Stimulated activated CD4-positive, alpha-beta T cell treated with anti-CD3 and anti-CD28 coated beads, Interleukin-12 subunit alpha, Interleukin-12 subunit beta, amount 100 ng/mL, for 48 hours (primary cell): ENCODE measurements at places on chromosomes 16 and 17.

- no peak for DNase-seq
Observed at GRCh38 chr17:35932586-35932985, 2.0 kb upstream of the RDM1 start.

GRCh38 chr17:34171245-34171818, 83.8 kb upstream of the CCL2 start:
- DNase-seq: peak; percentile 70

DNA sequence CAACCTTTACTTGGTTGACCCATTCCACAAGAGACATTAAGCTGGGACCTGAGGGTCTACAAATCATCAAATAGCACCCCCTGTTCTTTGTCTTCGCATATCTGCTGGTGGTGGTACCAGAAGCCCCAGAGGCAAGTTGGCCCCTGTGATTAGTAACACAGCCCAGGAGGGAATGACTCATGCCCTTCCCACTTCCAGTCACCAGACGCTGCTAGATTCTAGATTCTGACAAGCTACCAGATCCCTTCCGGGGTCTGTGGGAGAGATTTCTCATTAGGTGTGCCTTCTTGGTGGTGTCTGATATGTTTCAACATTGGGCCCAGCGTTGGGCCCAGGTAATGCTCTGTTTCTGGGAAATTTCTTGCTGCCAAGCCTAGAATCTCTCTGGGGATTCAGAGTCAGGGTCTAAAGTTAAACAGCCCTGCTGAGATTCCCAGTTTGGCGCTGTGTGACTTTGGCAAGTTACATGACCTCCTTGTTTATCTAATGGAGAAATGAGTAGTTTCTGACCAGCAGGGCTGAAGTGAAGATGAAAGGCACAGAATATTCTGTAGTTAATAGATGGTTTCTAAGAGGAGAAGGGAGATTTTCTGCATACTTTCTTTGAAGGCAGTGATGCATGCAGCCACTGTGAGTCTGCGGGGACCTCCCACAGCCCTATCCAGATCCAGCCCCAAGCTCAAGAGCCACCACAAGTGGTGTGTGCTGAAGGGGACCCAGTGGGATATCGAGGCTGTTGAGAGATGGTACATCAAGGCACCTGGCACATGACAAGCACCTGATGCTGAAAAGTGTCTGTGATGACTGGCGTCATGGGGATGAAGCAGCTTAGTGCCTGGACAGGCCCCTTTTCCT, 3.9 kb downstream of the TRPV2 start:
- peak; percentile 60 for DNase-seq

DNA sequence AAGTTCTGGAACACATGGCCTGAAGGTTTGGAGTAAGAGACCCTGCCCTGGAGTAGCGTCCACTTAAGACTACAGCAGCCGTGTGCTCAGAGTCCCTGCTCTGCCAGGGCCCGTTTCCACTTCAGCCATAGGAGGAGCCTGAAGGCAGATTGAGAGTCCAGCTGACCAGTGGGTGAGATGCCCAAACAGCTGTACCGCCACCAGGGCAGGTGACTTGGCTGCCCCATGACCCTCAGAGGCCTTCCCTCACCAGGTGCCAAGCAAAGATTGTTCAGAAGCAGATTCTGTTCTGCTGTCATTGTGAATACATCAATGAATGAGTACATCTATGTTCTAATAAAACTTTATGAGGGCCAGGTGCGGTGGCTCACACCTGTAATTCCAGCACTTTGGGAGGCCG, 178.8 kb downstream of the RAB11FIP4 start:
- DNase-seq: no peak
